Activated gamma-delta T cell treated with anti-CD3 and anti-CD28 coated beads, Interleukin-2, amount 50 U/mL, for 16 hours (primary cell): ENCODE measurements at places on chromosomes 3 and 15.

GRCh38 chr3:77038930-77039605 is 831 bp upstream of the ROBO2 start:
- no peak for DNase-seq

GRCh38 chr3:169246158-169246557 is 417.4 kb downstream of the MECOM start:
- no peak for DNase-seq

- DNase-seq: no peak
Observed at GRCh38 chr3:1190569-1190968, 97.7 kb downstream of the CNTN6 start.

GRCh38 chr3:181581656-181582055 is 130.1 kb upstream of the SOX2 start:
- DNase-seq: no peak

DNA sequence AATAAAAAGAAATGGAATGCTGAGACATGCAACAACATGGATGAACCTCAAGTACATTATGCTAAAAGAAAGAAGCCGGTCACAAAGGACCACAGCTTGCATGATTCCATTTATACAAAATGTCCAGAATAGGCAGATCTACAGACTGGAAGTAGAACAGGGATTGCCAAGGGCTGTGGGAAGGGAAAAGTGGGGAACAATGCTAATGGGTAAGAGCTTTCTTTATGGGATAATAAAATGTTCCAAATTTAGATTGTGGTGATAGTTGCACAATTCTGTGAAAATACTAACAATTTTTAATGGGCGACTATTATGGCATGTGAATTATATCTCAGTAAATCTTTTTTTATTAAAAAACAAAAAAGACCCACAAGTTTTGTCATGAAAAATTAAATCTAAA is 106.2 kb downstream of the TMCO5A start:
- no peak for DNase-seq

GRCh38 chr3:165459111-165459510 is 262.9 kb upstream of the SLITRK3 start:
- DNase-seq: no peak

DNA sequence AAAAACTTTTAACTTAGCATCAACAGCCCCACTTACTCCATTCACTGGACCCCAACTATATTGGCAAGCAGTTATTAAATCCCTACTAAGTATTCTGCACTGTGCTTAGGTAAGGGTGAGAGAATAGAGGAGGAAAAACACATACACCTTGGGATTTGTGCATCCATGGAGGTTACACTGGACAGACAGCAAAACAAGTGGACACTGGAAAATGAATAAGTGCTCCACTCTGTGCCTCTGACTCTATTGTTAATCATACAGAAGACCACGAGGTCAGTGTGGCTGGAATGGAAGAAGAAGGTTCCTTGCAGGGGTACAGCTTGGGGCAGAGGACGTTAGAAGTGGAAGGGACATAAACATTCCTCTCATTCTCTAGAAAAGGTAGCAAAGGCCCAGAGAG is 3.2 kb downstream of the ADCY5 start:
- DNase-seq: no peak

GRCh38 chr15:70036585-70037291 is 61.0 kb downstream of the TLE3 start:
- no peak for DNase-seq

DNA sequence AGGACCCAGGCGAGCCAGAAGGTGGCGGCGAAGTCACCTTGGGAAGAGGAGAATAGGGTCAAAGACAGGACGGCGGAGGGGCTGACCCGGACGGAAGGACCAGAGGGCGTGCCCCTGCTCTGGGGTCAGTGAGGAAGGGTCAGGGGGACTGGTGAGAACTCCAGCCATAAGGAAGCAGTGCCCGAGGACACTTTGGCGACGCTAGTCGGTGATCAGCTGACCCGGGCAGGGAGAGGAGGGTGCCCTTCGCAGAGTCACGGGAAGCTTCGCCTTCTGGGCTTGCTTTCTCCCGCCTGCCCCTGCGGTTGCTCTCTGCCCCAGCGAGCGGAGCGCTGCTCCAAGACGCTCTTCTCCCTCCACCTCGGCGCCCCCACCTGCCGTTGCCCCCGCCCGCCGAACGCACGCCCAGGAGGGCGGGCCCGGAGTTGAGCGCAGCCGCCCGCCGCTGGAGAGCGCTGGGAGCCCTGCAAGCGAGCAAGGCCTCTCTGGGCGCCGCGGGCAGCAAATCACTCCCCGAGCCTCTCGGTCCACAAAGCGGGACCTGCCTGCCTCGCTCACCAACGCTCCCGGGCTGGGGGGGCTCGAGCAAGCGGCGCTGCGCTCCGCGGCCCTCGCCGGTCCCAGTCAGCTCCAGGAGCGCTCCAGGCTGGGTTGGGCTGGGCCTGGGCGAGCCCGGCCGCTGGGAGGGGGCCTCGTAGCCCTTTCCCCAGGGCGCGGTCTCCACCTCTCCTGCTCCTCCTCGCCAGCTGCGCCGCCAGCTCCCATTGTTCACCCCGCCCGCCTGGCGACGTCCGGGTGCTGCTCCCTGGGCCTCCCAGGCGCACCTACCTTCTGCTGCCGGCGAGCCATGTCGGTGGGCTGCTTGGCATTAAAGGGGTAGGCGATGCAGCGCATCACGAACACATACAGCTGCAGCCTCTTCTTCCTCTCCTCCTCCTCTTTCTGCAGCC is 1.2 kb downstream of the CADPS start:
- DNase-seq: no peak
